ENCODE measurements at places on chromosomes 1 and 21.

- DNase-seq = no peak
Measured at GRCh38 chr1:85259912-85260274, 431 bp upstream of the C1orf52 start.

- no peak for DNase-seq
Measured at GRCh38 chr1:23905461-23906025, 7.6 kb downstream of the CNR2 start.

- DNase-seq = no peak
Measured at GRCh38 chr1:154940213-154940560, 3.7 kb upstream of the PMVK start.

DNA sequence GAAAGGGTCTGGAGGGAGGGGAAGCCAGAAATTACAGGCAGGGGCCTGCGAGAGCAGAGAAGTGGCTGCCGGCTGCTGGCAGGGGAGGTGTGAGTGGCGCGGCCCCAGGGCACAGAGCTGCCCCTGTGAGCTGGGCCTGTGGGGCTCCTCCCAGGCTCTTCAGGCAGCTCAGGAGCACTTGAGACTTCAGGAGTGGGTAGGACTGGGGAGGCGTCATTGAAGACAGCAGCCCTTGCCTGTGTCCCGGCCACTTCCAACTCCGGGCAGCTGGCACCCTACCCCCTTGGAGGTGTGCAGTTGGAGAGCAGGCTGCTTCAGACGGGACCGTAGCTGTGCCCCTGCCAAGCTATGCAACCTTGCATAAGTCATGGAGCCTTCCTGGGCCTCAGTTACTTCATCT lies 87.5 kb upstream of the ACTL8 start:
- DNase-seq = no peak

- DNase-seq = no peak
Measured at GRCh38 chr21:34192646-34193285, 119.4 kb downstream of the MRPS6 start.

DNA sequence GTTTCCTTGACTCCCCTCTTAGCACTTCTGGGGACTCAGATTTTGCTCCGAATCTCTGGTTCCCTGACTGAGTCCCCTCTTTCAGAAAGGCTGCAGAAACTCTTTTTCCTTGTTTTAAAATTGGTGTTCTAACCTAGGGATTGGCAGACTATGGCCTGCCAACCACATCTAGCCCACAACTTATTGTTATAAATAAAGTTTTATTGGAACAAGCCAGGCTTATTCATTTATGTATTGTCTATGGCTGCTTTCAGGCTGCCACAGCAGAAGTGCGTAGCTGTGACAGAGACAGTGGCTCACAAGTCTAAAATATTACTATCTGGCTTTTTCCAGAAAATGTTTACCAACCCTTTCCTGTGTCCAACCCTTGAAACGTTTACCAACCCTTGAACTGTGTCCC lies 81.7 kb downstream of the IER5 start:
- peak; percentile 3 for DNase-seq

- DNase-seq = no peak
Measured at GRCh38 chr21:32137931-32138330, 140.9 kb downstream of the MIS18A start.

DNA sequence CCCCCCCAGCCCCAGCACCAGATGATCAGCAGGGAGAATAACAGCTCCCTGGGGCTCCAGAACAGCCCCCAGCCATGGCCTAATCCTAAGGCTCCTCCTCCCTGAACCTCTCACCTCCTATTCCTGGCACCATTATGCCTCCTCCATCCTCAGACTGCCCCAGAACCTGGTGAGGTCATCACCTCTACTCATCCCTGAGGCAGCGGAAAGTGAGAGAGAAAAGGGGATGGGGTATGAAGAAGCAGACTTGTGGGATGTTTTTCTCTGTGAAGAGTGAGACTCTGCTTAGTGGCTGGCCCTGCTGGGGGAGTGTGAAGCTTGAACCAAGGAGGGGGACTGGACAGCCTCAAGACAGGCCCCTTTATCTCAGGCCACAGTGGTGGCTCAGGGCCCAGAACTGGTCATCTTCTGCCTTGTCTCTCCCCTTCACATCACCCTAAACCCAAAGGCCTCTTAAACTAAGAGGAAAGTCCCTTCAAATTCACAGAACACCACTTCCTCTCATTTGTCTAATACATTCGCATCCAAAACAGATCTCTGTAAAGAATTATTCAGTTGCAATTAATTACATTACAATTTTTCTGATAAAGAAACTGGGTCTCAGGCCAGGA lies 2.2 kb upstream of the PPM1J start:
- DNase-seq = no peak

DNA sequence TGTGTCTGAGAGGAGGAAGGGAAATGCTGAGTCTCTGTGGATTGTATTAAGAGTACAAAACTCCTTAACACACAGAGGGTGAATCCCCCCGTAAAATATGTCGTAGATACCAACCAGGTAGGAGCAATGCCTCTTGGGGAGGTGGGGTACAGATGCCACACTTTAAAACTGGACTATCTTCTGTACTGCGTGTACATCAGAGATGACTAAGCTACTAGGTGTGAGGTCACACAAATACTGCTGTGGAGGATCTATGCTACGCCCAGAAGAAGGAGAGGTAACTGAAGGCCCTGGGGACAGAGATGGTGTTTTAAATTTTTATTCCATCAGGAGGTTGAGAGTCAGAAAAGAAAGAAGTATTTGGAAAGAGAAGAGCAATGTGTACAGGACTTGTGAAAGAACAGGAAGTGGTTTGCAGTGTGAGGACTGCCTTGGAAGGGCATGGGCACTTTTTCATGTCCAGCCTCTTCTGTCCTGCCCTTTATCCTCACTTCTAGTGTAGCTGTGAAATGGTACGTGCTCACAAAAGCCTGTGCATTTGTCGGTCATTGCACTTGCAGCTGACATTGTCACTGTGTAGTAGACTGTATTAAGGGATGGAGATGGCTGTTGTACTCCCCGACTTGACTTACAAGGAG lies 287.8 kb upstream of the CHRM3 start:
- no peak for DNase-seq

GRCh38 chr1:8938232-8938999 lies 7.3 kb upstream of the CA6 start:
- DNase-seq = no peak

- no peak for DNase-seq
Measured at GRCh38 chr1:9438431-9439073, 100.7 kb upstream of the SLC25A33 start.

DNA sequence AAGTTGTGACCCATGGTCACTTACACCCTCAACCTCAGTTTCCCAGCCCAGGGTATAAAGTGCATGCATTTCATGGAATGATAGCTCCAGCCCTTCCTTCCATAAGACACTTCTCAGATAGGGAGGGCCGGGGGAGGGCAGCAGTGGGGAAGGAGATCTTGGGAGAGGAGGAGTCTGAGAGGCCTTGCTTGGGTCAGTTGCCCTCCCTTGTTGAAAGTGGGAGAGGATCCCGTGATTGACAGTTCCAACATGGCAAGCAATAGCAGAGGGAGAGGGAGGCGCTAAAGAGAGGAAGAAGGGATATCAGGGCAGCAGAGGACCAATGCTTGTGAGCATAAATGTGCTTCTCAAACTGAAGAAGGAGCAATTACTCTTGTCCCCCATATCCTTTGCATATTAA lies 244.4 kb downstream of the CHRM3 start:
- no peak for DNase-seq

DNA sequence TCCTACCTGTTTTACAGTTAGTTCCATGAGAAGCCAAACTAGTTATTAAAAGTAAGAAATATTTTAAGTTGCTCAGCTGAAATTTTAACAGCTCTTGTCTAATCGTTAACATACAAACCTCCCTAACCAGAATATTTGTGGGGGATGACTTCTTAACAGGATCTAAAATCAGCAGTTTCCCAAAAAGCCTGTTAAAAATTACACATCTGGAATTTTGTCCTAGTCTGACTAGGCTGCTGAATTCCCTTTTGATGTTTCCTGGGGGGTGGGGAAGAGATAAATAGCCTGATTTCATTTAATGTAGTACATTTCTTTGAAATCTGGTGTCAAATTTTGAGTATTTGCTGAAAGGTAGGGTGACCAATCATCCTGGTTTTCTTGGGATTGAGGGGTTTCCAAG lies 78.8 kb upstream of the ARHGAP29 start:
- DNase-seq = no peak

DNA sequence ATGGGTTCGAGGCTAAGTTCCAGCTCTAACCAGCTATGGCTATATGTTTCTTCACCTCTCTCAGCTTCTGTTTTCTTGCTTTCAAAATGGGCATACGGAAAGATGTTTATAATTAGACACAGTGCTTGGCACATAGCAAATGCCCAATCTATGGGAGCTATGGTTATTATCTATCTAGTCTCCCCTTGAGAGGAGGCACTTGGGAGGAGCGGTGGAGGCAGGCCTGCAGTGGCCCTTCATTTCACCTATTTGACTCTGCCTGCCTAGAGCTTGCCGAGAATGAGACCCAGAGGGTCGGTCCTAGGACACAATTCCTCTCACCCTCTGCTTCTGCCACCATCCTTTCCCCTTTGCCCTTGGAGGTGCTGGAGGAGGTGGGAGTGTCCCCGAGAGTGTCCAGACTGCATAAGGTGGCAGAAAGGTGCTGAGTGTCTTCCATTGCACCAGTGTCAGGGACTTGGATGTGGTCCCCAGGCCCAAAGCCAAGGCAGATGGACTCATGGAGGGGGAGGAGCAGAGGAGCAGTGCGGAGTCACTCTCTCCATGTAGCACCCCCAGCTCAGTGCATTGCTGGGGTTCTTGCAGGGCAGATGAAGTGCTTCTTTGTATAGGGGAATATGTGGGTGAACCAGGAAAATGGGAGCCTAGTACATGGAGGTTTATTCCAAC lies 9.0 kb downstream of the LGR6 start:
- no peak for DNase-seq

DNA sequence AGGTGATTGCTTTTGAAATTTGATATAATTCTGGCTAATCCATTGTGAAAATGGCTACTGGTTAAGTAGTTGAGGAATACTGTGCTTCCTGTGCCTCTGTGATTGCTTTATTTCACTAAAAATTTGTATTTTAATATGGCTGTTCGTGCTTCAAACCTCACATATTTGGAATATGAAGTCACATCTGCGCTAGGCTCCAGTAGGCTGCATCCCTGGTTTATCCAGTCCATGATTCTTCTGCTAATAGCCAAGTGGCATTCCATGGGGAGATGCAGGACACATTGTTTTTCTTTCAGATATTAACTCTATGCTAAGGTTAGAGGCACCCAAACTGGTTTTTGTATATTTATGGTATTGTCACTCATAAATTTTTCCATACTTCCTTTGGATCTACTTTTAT lies 25.9 kb downstream of the DNM3 start:
- no peak for DNase-seq

- no peak for DNase-seq
Measured at GRCh38 chr1:198942466-198942865, 303.6 kb downstream of the PTPRC start.

DNA sequence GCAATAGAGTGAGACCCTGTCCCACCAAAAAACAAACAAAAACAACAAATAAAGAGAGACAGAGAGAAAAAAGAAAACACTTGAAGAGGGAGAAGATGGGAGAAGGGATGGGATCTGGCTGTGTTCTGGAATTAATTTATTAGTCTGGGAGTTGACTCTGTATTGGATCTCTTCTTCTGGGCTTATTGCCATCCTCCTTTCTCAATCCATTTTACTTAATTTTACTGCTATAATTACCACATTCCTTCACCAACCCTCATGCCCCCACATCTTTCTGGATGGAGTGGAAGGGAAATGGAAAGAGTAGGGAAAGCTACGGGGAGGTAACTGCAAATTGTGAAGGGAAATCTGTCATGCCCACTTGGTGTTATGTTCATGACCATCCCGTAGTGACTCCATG lies 42.9 kb downstream of the FMN2 start:
- no peak for DNase-seq

- DNase-seq = no peak
Measured at GRCh38 chr1:180382326-180383115, 119.9 kb downstream of the ACBD6 start.

GRCh38 chr1:230355128-230355527 lies 71.0 kb downstream of the PGBD5 start:
- DNase-seq = no peak

All from left forelimb (tissue), 1 donor.